ENCODE measurements at places on chromosomes 5 and 9.
A peak's percentile ranks its signal among the peaks of the same experiment; 100 is the strongest.

DNA sequence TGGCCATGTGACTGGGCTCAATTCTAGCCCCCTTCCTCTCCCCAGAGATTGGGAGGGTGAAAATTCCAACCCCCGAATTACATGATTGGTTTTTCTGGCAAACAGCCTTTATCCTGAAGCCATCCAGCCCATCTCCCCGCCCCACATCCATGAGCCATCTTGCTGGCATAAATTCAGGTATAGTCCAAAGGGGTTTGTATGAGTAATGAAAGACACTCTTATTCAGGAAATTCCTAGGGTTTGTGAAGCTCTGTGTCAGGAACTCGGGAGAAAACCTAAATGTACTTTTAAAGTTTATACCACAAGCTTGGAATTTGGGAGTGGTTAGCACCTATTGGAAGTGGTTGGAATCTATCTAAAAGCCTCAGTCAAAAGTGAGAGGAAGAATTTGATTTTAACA, 80.6 kb upstream of the SIMC1 start:
- no peak for DNase-seq

GRCh38 chr9:132020272-132020671, 59.4 kb downstream of the MED27 start:
- DNase-seq: no peak

GRCh38 chr5:16234598-16234997, 55.0 kb upstream of the MARCHF11 start:
- DNase-seq: no peak

DNA sequence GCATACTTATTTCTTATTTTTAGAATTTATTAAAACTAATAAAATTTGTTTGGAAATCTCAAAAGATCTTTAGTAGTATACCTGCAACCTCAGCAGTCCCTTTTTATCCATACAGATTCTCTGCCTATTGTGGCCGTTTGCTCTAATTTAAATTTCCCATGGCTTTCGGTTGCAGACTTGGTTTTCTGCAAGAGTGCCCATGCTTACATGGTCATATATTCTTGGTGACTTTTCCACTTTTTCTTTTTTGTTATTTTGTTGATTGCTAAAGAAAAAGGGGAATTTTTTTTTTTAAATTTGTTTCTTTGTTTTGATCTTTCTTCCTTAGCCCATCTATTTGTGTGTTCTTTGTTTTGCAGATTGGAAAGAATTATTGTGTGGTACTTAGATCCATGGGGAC, 20.6 kb downstream of the ZCCHC7 start:
- no peak for DNase-seq

DNA sequence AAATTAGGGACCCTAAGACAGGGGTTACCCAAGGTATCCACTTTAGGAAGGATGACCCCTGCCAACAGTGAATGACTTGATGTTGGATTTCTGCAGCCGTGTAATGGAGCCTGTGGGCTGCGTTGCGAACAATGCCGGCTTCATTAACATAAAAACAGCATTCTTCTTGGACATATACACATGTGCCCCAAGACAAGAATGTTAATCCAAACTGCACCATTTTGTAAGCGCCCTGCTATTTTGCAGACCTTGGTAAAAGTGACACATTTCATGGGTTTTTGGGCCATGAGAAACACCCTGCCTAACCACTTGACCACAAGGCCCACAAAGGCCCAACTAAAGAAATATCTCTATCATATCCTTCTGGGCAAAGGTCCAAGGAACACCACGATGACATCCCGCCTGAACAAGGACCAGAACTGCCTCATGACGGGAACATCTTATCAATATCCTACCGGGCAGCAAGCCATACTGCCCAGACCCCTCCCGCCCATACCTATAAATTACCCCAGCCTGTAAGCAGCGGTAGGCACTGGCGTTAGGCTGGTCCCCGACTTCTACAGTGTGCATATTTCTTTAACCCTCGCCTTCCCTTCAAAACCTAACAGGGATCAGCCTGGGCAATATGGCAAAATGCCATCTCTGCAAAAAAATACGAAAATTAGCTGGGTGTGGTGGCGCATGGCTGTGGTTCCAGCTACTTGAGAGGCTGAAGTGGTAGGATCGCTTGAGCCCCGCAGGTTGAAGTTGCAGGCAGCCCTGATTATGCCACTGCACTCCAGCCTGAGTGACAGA, 9.7 kb upstream of the PDCD1LG2 start:
- no peak for DNase-seq

- no peak for DNase-seq
Observed at GRCh38 chr5:142322747-142323479, 1.9 kb downstream of the SPRY4 start.

- no peak for DNase-seq
Observed at GRCh38 chr9:78921341-78921740, 624.4 kb downstream of the PSAT1 start.

- DNase-seq: no peak
Observed at GRCh38 chr9:131804826-131805225, 65.0 kb upstream of the RAPGEF1 start.

DNA sequence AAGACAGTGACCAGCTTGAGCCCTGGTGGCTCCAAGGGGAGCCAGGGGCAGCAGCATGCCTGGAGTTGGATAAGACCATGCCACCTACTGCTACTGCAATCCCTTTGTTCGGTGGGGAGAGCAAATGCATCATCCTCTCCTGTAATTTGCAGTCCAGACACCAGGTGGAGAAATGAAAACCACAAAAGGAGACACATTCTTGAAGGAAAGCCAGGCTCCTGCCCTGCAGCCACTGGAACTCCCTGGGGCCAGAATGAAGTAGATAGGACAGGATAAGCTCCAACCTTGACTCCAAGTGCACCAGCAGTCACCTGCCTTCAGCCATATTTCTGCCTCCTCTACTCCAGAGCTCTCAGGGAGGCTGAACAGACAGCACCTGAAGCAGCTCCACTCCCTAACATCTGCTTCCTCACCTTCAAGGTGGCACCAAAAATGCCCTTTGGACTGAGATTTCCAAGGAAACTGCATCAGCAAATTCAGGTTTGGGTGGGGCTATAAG, 65.1 kb upstream of the IQGAP2 start:
- peak; percentile 39 for DNase-seq

DNA sequence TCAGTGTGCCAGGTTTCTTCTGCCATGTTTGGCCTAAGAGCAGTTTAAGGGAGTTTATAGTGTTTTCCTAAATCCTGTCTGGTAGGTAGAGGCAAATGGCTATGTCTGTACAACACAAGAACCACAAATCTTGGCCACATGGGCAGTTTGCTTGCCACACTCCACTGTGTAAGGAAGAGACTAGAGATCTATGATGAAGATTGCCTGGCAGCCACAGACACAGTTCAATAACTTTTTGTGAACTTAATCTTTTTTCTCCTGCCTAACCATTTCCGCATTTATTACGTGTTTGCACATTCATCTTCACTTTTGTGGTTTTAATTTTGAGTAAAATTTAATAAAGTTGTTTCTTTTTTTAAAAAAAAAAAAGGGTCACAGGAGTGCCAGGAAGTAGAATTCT, 5.8 kb downstream of the MFAP3 start:
- DNase-seq: no peak

DNA sequence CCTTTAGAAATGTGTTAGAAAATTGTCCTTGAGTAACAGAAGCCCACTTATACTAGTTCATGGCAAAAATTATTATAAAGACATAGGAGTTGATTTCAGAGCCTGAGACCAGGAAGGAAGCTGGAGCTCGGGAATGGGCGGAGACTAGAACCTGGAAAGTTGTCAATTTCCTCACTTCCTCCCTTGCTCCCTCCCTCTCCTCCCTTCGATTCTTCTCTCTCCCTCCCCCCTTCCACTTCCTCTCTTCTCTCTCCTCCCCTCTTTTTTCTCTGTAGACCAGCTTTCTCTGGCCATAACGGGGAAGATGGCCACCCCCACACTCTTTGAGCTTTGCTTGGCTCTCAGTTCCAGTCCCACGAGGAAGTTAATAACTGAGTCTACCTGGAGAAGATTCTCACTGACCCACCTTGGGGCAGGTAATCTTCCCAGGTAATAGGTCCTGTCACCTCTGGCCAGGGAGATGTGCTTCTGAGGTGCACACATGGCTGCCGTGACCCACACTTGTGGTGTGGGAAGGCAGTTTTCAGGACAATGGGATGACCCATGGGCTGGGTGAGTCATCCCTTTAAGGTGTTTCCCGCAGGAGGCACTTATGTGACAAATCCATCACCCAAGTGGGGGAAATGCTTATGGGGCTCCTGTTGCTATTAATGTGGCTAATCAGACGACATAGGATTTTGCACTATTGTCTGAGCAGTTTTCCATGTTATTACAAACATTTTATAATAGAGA, 78.7 kb downstream of the HSPA4 start:
- DNase-seq: no peak

- no peak for DNase-seq
Observed at GRCh38 chr9:83935276-83935935, 14.2 kb upstream of the KIF27 start.

DNA sequence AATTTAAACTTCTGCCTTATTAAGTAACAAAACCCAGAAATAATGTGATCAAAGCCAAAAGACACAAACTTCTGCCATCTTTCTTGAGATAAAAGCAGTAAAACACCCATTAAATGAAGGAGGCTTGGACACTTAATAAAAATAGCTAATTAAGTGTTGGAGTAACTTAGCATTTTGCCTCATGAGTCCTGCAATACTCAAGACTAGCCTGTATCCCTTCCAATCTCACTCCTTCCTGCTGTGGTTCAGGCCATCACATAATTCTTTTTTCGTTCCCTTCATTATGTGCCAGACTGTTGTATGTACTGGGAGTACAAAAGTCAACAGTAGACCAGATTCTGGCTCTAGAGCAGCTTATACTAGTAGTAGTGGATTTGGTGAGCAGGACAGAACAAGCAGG, 250.2 kb downstream of the NFIB start:
- no peak for DNase-seq

DNA sequence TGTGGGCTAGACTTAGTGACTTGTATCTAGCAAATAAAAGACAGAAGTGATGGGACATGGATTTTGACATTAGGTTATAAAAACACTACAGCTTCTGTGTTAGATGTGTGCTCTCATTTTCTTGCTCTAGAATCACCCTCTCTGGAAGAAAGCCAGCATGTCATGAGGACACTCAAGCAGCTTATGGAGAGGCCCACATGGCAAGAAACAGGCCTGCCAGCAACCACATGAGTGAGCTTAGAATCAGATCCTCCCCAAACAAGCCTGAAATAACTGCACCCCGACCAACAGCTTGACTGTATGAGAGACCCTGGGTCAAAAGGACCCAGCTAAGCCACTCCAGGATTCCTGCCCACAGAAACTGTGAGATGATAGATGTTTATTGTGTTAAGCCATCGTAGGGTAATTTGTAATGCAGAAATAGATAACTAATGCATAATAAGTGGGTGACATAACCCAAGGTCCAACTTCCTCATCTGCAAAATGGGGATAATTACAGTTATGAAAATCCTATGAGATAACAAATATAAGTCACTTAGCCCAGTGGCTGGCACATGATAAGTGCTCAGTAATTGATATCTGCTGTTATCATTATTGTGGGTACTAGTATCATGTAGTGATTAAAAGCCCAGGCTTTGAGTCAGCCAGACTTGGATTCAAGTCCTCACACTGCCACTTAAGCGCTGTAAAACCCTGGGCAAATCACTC, 86.5 kb downstream of the KLHL3 start:
- DNase-seq: no peak

DNA sequence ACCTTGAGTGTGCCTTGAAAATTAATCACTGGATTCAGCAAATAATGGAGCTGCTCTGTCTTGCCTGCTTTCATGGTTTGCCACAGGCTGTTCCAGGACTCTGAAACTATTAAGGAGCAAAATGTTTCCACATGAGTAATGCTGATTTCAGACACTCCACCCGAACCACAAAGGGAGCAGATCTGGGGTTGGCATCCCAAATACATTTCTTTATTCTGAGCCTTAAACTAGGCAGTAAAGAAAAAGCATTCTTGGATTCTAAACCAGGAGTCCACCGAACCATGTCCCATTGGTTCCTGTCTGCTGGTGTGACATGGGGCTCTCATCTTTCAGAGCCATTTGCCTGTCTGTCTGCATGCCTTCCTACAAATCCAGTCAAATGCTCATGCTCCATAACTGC, 10.1 kb upstream of the C1QTNF3 start:
- no peak for DNase-seq

DNA sequence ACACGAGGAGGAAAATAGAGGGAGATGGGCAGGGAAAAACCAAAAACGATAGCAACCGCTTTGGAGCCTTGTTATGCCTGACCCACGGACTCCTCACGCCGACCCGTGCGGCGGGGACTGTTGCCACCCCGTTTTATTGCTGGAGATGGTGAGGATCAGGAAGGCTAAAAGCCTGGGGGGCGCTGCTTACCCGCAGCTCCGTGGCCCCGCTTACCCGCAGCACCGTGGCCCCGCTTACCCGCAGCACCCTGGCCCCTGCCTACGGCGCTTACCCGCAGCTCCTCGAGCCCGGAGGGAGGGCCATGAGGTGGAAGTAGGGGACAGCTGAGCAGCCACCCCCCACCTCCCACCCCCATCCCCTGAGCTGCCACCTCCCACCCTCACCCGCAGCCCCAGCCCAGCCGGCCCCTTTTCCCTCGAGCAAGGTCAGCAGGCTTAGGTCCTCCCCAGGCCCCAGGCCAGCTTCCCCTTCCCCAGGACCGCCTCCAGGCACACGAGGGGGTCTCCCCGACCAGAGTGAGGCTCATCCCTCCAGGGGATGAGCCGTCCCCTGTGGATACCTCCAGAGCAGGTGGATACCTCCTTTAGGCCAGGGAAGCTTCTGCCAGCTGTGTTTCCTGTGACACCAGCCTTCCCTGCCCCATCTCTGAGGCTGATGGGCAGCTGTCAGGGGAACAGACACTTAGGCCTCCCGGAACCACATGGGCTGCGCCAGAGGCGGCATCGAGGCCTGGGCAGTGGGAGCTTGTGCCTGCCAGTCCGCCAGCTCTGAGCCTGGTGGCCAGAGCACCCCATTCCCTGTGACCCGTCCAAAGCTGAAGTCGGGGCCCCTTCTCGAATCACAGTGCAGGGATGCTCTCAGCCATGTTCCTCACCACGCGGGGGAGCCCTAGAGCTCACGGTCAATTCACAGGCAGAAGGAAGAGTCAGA, 92.3 kb downstream of the LMX1B start:
- DNase-seq: peak; percentile 86

GRCh38 chr5:14869668-14870164, 1.9 kb downstream of the ANKH start:
- peak; percentile 45 for DNase-seq

DNA sequence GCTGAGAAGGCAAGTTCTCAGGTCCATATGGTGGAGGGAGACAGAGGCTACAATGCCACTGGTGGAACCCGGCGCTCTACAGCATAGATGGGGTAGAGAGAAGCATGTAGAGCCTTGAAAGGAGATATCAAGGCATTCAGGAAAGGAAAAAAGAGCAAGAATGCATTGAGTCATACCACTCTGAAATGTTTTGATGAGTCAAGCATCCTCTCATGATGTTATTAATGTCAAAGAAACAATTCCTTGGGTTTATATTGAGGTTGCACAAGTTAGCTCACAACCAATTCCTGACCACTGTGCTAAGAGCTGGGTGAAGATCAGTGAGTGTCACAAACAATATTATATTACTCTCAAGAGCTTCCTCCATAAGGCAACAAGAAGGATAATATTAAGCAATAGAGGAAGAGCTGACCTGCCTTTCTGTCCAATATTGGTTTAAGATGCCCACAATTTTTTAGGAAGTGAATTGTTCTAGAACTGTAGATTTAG, 178.0 kb downstream of the RFK start:
- DNase-seq: no peak

Measured in stimulated activated CD4-positive, alpha-beta T cell treated with anti-CD3 and anti-CD28 coated beads, Interleukin-2, amount 100 ng/mL, for 24 hours (primary cell).